ENCODE measurements at places on chromosomes 4 and X. TPM values are rescaled to one million over a fixed set of nuclear protein-coding genes. Genes with fewer than 3 reads are reported as not detected.

The ARHGAP10 gene
- 52.2 TPM for total RNA-seq

The MECP2 gene
- total RNA-seq = 64.9 TPM

The SLC6A8 gene
- 165 TPM for total RNA-seq

The TACR3 gene
- 0.23 TPM for total RNA-seq

The MXRA5 gene
- total RNA-seq = 5.3 TPM

The GAB3 gene
- 4.6 TPM for total RNA-seq

The CXCL13 gene
- 2.8 TPM for total RNA-seq

The UTP3 gene
- total RNA-seq = 17.1 TPM

The MOB1B gene
- total RNA-seq = 18.6 TPM

The BCOR gene
- 25.8 TPM for total RNA-seq

The SLC4A4 gene
- total RNA-seq = 225 TPM

The XG gene
- 3.9 TPM for total RNA-seq
